T-helper 2 cell treated with Interferon-gamma antibody and Interleukin-4, amounts not matched to agents 100 ng/mL and 5 ng/mL, for 36 hours (primary cell): ENCODE measurements at places on chromosomes 13 and 19. TPM values are rescaled to one million over a fixed set of nuclear protein-coding genes. Genes with fewer than 3 reads are reported as not detected.

The FXYD7 gene
- 0.70 and 1.9 TPM in 2 replicates for total RNA-seq

The PRSS57 gene
- total RNA-seq, result not detected in 2 replicates

The TSHZ3 gene
- total RNA-seq, result 0.61 TPM in 2 replicates

The IZUMO4 gene
- 7.3 and 8.9 TPM in 2 replicates for total RNA-seq

The EBPL gene
- 29.7 and 32.9 TPM in 2 replicates for total RNA-seq

The NCAN gene
- 0.48 TPM in 1 of 2 replicates, not detected in the other for total RNA-seq

The SIGLEC12 gene
- total RNA-seq, result 1.1 and 1.4 TPM in 2 replicates

The RAB20 gene
- 1.5 and 2.3 TPM in 2 replicates for total RNA-seq

The IQCN gene
- 4.9 and 5.4 TPM in 2 replicates for total RNA-seq

The RXFP2 gene
- total RNA-seq, result not detected in 2 replicates

The CLIP3 gene
- 3.0 and 5.1 TPM in 2 replicates for total RNA-seq

The GRIK5 gene
- total RNA-seq, result 2.0 and 2.9 TPM in 2 replicates

The UBE2M gene
- 92.8 and 95.9 TPM in 2 replicates for total RNA-seq

The KLK6 gene
- not detected in 2 replicates for total RNA-seq

The MTUS2 gene
- total RNA-seq, result not detected in 2 replicates

The ADPRHL1 gene
- total RNA-seq, result 0.98 TPM in 2 replicates

The PABPC3 gene
- 0.34 and 0.36 TPM in 2 replicates for total RNA-seq

The DCUN1D2 gene
- total RNA-seq, result 19.8 and 23.0 TPM in 2 replicates

The PNMA8B gene
- not detected in 2 replicates for total RNA-seq

The C5AR1 gene
- total RNA-seq, result 1.4 and 1.7 TPM in 2 replicates

The ZNF540 gene
- total RNA-seq, result 0.41 and 0.64 TPM in 2 replicates

The RAB3D gene
- 7.2 and 7.4 TPM in 2 replicates for total RNA-seq

The SYCN gene
- total RNA-seq, result not detected in 2 replicates

The USHBP1 gene
- 0.25 and 0.36 TPM in 2 replicates for total RNA-seq

The FCAR gene
- not detected in 2 replicates for total RNA-seq

The CACNG8 gene
- not detected in 2 replicates for total RNA-seq

The YJEFN3 gene
- total RNA-seq, result 9.5 and 11.1 TPM in 2 replicates

The ATP1A3 gene
- 2.3 and 2.5 TPM in 2 replicates for total RNA-seq

The PLPPR3 gene
- total RNA-seq, result not detected in 2 replicates

The CBARP gene
- total RNA-seq, result 0.16 and 0.32 TPM in 2 replicates

The ZNF573 gene
- total RNA-seq, result 4.8 TPM in 2 replicates

The AXL gene
- not detected in 2 replicates for total RNA-seq

The POLR1G gene
- total RNA-seq, result 9.1 and 9.7 TPM in 2 replicates
